ENCODE measurements at places on chromosomes 7 and 10.

GRCh38 chr10:17200001-17200911 is 1.2 kb downstream of the TRDMT1 start:
- no peak for DNase-seq

GRCh38 chr10:83769281-83769820 is 370.0 kb upstream of the GHITM start:
- no peak for DNase-seq

DNA sequence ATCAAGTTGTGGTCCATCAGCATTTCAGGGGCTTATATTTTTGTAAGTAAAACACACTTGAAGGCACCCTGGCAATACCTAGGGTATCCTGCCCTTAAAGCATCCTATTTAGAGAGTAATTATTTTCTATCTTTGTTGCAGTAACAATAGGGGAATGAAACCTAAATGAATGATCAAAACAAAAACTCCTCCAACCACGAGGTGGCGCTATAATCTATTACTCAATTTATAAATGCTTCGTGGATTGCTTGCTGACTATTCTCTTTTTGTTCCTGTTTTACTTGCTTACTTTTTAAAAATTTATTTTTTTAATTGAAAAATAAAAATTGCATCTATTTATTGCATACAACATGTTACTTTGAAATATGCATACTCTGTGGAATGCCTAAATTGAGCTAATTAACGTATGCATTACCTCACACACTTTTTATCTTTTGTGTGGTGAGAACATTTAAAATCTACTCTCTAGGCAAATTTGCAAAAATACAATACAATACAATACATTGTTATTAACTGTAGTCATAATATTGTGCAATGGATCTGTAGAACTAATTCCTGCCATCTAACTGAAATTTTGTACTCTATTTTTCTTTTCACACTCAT is 147.7 kb upstream of the BMPER start:
- peak; percentile 35 for DNase-seq

- no peak for DNase-seq
These were observed 97.2 kb upstream of the SEMA3A start for GRCh38 chr7:84291756-84292155.

DNA sequence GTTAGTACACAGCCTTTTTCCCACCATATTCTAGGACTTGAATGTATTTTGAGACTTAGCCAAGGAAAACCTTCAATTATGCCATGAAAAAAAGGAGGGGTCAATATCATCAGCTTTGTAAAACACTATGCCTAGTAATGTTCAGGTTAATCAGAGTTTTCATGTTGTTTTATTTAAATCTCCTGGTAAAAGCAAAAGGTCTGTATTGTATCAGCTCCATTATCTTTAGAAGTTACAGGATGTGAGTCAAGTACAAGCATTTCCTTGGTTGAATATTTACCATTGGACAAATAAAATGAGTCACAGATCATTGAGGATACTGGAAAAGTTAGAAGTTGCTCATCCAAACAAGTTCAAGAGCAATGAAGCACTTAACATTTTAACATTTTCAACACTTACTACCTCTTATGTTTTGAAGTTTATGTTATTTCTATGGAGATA is 89.9 kb upstream of the CAPZA2 start:
- DNase-seq = peak; percentile 22

DNA sequence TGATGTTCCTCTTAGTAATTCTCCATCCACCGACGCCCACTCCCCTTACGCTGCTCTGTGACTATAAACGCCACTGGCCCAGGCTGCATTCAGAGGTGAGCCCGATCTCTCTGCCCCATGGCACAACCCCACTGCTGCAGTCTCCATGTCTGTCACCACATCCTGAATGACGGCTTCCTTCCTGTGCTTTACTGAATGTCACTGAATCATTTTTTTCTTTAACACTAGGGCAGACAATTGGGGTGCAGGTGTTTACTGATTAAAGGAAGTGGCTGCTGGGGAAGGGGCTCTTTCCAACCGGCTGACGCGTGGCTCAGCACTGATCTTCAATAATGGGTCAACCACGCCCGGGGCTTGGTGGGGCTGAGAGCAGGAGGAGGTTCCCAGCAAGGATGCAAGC is 208.3 kb downstream of the USP6NL start:
- DNase-seq = no peak

GRCh38 chr10:114043532-114044246 is at the start of gene ADRB1:
Gene ADRB1 (plus strand): TSS chr10:114043866. CDS start chr10:114044133, 267 bp downstream.
- DNase-seq = no peak

DNA sequence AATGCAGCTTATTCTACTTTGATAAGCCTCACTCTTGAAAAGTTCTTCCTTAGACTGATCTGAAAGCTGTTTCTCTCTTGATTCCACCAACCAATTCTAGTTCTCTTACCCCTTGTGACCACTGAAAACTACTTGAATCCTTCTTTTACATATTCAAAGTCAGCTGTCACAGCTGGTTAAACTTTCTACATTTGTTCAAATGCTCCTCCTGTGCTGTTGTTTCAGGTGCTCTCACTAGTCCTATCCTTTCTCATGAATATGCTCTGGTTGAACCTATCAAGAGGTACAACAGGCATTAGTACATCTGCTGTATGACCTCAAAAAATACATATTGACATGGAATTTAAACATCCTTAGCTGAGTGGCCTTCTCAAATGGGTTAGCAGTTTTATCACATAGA is 91.5 kb downstream of the MYO3A start:
- DNase-seq = no peak

DNA sequence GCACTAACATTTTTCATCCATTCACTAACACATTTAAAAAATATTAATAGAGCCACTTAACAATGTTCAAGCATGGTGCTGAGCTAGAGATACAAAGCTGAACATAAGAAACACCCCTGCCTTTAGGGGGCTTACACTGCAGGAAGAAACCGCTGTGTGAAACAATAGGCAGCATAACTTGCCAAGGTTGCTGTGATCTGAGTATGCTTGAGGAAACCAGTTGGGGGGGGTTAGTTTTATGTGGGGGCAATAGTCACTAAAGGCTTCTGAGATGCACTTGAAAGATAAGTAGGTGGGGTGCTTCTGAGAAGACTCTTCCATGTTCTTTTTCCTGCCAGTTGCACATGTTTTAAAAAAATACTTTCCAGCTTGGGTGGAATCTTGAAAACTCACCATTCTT is 2.8 kb downstream of the RBM17 start:
- DNase-seq = no peak

GRCh38 chr10:91024541-91024940 is 103.7 kb upstream of the ANKRD1 start:
- no peak for DNase-seq

DNA sequence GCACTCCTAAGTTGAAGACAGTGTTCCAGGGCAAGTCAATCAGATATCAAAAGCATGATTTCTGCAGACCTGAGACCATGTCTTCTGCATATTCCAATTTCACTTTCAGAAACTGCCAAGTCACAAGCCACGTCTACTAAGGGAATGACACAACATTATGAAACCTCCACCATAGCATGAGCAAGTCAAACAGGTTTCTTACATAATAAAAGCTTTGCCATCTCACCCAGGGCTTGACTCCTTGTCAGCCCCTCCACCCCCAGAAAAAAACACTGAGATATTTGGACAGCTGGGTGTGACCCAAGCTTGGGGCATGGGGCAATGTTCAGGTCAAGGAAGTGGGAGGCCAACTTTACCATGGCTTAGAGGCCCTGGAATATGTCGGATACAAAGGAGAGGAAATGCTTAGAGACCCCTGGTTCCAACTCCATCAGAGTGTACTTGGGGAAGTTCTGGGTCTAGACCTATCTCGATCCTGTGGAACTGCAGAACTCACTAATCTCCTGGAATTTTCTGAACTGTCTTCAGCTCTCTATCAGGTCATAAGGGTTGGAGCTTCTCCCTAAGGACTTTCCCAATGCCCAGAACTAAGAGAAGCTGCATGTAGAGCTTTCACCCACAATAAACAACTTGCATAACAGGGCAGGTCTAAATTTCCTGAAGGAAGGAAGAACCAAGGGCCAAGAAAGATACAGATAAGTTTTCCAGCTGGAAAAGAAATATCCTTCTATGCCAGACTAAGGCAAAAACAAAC is 80.6 kb upstream of the NAMPT start:
- DNase-seq = no peak

DNA sequence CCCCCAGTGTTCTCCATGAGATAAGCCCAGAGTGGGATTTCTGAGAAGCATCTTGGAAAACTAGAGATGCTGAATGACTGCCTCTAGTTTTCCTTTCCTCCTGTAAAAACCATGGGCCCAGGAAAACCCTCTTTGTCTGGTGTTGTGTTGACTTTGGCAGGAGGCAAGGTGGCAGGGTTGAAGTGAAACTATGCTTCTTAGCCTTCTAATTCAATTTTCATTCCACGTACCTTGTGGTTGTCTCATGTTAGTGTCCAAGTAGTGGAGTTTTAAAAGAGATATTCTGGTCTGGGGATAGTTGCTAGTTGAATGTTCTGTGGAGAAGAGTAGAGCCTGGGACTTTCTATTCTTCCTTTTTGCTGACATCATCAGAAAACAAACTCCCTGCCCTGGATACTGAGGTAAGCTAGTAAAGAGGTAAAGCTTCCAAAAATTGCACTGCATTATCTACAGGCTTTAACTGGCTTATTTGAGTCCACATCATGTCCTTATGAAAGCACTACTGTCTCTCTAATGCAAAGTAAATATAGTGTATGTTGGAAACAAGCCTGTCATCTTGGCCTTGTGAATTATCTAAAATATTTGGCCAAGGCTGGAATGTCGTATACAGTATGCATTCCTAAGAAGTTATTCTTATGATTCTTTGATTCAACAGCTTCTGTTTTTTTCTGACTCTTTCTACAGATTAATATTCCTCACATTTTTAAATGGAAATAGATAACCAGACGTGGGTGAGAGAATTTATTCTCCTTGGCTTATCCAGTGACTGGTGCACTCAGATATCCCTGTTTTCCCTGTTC is at the start of gene OR2F2:
TSS of gene OR2F2 (plus strand) at position 708 of the 800 bp plus-strand sequence. CDS start at position 708, 0 bp downstream.
- no peak for DNase-seq

DNA sequence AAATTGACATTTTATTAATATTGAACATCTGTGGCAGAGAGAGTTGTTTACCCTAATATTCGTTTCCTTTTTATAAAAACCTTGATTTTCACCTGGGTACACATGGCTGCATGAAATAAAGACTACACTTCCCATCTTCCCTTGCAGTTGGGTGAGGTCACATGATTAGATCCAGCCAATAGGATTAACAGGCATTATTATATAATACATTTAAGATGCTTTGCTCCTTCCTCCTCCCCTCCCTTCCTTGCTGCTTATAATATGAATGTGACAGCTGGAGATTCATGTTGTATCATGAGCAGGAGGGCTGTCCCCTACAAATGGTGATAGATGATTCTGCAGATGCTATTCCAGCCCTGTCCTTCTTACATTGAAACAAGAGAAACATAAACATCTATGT is 146.6 kb downstream of the SH2D4B start:
- no peak for DNase-seq

DNA sequence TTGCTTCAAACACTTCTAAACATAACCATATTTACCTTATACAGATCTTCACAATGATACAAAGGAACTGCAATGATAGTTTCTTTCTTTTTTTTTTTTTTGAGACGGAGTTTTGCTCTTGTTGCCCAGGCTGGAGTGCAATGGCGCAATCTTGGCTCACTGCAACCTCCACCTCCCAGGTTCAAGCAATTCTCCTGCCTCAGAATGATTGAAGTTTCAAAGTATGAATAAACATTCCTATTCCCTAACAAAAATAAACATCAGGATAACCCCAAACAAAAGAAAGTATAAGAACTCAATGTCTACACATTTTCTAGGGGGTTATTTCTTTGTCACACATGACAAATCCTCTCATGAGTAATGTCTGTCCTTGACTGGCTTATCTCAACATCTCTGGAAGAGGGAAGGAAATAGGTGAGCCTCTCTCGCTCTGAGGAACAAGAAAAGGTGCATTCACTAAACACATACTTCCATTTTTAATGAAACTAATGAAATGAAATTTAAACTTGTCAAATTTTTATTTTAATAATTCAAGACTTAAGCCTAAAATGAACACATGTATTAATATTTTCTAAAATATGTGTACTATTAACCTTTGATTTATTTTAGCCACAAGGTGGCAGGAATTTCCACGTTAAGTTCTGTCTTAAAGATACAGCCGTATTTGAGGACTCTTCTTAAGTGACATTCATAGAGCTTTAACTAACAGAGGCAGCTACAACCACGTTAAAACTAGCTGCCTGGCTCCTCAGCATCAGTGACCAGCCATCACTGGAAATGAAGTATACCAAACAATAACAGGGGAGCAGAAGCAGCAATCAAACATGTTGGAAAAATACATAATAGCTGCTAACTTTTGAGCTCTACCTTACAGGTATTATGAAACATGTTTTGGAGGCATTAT is 58.3 kb downstream of the MALSU1 start:
- no peak for DNase-seq

DNA sequence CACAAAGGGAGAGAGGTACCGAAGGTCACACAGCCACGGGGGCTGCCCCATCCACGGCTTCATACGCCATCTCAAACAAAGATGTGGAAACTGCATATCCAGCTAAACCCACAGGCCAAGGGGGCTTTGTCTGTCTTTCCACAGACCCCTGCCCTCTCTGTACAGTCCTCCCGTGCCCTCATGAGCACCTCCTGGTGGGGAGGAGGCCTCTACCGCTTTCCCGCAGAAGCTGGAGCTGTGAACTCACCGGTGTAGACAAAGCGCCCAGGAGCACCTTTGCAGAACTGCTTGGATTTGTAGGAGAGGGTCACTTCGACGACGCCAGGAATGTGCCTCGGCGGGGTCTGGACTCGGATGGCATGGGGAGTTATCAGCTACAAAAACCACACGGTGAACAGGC is 97.2 kb downstream of the EBF3 start:
- DNase-seq = no peak

- no peak for DNase-seq
These were observed 120.3 kb downstream of the ZNF438 start for GRCh38 chr10:30911303-30911863.

DNA sequence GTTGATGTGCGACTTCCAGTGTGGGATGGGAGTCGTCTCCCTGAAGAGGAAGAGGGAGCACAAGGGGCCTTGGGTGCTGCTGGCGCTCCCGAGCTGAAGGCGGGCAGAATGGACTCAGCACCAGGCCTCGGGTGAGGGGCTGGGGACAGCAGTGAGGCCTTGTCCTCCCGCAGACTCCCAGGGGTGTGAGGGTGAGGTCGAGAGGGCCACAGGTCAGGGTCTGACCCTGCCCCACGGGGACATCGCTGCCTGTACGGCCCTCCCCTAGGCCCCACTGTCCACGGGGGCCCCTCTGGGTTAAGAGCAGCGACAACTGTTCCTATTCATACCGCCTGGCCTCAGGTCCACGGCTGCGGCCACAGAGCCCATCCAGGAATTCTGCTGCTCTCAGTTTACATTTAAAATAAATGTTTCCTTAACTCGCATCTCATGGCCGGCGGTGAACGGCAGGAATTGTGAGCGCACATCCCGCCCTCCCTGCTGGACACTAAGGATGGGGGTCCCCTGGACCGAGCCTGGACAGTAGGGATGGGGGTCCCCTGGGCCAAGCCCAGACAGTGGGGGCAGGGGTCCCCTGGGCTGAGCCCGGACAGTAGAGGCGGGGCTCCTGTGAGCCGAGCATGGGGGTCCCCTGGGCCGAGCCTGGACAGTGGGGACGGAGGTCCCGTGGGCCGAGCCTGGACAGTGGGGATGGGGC is 61.7 kb downstream of the PDGFA start:
- no peak for DNase-seq
